ENCODE measurements at places on chromosomes 3 and 15.

- no peak for DNase-seq
Observed at GRCh38 chr3:139797724-139798343, 120.1 kb upstream of the NMNAT3 start.

GRCh38 chr15:29089731-29090616, 179.6 kb downstream of the NSMCE3 start:
- peak; percentile 49 for DNase-seq

DNA sequence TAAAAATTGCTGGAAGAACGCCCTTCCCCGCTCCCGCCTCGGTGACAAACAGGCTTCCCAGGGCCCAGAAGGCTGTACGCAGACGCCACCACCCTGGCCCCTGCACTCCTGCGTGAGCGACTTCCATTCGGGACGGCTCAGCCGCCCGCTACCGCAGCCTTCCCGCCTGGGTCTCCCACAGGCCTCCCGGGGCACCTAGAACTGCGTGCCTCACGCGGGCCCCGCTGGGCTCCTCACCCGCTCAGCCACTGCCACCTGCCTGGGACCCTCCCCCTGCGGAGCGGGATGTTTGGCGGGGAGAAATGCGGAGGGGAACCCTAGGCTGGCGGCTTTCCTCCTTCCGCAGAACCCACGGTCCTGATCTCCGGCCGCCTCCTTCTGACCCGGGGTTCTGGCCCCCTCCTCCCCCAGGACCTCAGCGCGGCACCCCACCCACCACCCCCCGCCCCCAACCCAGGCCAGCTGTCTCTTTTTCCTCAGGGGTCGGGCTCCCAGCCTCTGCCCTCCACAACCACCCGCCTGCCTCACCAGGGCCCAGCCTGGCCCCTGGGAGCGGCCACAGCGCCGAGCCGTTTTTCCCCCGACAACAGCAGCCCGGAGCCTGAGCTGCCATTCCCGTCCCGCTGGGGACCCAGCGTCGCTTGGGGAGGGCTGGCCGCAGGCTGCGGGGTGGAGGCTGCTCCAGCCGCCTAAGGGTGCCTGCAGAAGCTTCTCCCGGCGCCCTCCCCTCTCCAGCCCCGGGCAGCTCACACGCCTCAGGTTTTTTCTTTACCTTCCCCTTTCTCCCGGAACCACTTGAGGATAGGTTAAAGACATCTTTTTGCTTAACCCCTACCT, 27.6 kb upstream of the RAB7A start:
- DNase-seq = peak; percentile 81

- no peak for DNase-seq
Observed at GRCh38 chr3:121481106-121481880, 64.5 kb downstream of the POLQ start.

DNA sequence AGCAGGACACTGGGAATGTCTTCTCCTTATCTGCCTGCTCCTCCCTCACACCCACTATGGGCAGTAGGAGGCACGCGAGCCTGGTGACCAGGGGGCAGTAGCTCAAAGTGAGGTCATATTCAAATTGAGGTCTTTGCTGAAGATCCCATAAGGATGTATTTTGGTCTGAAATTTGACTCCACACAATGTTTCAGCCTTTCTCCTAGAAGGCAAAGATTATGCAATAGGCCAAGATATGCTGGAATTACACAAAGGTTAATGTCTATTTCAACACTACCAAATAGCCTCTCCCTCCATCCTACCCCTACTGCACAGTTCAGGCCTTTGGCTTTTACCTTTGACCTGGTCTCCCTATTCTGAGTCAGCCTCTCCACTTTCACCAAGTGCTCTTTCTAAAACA, 203.0 kb downstream of the TIGIT start:
- no peak for DNase-seq

GRCh38 chr3:83934192-83935021, 1024.4 kb upstream of the CADM2 start:
- no peak for DNase-seq

- DNase-seq = no peak
Observed at GRCh38 chr3:160637086-160637485, 39.9 kb upstream of the ARL14 start.

DNA sequence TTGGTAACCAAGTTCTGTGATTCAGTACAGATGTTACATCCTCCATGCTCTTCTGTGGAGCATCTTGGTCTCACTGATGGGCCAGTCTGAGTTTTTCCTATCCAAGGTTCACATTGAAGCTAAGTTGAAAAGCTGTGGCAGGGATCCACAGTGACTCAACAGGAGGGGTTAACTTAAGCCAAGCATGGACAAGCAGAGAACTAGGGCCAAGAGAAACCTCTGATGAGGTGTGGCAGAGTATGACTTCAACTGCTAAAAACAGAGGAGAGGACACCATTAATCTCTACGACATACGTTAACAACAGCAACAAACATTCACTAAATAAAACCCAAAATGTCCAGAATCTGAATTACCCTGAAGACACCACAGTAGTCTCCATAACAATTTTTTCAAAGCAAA, 268.1 kb upstream of the UBE2E2 start:
- no peak for DNase-seq

- DNase-seq = no peak
Observed at GRCh38 chr15:25721605-25721955, 141.5 kb downstream of the ATP10A start.

DNA sequence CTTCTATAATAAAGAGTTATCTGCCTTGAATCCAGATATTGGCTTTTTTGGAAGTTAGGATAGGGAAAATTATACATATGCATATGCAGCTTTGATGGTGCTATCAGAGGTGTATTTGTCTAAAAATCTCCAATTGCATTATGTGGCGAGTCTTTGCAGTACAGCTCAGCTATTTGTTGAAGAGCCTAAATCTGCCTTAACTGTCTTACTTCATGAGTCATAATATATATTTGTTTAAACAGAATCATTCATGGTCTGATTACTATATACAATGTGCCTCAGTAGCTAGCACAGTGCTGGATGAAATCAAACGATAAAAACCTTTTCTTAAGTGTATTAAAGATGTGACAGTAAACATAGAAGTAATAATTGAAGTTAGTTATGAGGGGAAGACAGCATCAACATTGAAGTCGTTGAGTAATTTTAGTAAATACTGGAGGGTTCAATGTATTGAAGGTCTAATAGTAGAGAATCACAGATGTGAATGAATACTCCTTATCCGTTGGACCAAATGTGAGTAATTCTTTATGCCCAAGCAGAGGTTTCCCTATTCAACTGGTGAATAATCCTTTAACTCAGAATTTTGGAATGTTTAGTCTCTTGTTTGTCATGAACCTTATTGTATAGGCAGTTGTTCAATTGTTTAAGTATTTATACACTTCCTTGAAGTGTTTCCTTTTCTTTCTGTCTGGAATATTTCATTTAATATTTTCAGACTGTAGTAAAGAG, 74.8 kb upstream of the NAALADL2 start:
- DNase-seq = no peak

GRCh38 chr3:184682671-184683070, 29.2 kb downstream of the MAGEF1 start:
- no peak for DNase-seq

GRCh38 chr15:38701149-38701548, 136.5 kb upstream of the RASGRP1 start:
- DNase-seq = no peak
